ENCODE measurements at places on chromosomes 5 and 9.

GRCh38 chr5:59800347-59800893 is 93.1 kb downstream of the PDE4D start:
- DNase-seq = no peak

GRCh38 chr5:133931546-133931945 is 36.9 kb downstream of the C5orf15 start:
- no peak for DNase-seq

DNA sequence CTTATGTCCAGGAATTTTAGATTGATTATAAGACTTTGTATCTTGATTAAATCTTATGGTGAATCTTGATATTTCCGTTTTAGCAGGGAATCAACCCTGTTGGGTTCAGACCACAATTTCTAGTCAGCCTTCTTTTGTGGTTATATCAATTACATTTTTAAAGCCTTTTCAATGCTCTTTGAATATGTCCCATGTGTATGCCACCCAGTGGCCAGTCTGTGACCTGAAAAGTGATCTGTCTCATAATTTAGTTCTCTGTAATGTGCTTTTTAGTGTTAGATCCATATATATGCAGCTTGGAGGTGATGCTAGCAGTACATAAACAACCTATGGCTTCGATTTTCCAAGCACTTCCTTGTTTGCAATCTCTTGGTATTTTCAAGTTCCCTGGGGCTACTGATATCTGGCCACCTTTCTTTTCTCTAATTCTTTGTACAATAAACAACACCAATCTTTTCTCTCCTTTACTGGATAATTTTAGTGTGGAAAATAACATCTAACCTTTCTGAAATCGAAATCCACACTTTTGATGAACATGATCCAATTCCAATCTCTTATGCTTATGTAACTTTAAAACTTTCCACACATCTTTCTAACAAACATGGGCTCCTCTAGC is 28.8 kb downstream of the PDE8B start:
- DNase-seq = no peak

DNA sequence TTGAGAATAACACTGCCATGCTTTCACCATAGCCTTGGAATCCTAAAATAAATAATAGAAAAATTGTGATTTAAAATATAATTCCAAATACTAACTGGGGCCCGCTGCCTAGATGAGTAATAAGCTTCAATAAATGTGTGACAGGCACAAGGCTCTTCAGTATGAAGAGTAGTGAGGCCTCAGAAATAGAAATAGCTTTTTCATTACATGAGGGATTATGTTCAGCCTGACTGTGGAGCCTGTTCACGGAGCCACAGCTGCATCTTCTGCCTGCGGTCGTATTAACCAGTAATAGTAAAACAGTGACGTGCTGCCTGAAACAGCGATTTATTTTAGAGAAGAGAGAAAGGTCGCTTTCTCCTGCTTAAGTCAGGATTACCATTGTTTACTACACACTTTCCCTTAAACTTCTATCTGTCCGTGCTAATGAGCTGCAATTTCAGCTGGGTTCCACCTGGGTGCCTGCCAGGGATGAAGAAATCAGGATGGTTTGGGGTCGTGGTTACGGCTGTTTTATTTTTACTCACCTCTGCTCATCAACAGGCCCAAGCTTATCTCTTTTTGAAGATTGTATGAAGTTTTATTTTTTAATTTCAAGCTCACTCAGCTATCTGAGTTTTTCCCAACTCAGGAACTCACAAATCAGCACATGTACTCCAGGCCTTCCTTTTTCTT is 284.9 kb upstream of the WWC1 start:
- DNase-seq = no peak

- no peak for DNase-seq
Measured at GRCh38 chr5:91521785-91522184, 138.7 kb upstream of the ARRDC3 start.

- DNase-seq = no peak
Measured at GRCh38 chr9:68777070-68777763, 72.2 kb downstream of the PIP5K1B start.

DNA sequence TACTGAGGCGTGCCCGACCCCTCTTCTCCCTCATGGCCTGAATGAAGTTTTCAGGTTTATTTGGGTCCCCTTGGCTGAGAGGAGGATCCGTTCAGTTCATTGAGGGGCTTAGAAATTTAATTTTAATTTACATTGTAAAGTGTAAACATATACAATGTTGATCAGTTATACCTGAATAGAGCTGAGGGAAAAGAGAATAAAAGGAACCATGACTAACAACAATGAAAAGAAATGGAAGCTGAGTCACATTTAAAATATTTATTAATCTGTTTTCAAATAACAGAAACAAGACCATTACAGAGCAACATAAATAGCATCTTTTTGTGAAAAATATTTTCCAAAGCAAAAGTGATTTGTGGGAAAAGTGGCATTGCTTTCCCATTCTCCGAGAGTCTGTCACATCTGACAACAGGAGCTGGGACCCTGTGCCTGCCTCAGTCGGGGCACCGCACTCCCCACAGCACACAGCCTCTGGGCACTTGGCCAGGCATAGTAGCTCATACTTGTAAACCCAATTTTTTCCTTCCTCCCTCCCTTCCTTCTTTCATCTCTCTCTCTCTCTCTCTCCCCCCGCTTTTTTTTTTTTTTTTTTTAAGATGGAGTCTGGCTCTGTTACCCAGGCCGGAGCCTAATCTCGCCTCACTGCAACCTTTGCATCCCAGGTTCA is 28.7 kb downstream of the PROP1 start:
- DNase-seq = no peak

- no peak for DNase-seq
Measured at GRCh38 chr5:92553326-92553725, 1027.7 kb downstream of the NR2F1-AS1 start.

GRCh38 chr9:27382308-27382707 is 85.4 kb upstream of the EQTN start:
- DNase-seq = no peak

DNA sequence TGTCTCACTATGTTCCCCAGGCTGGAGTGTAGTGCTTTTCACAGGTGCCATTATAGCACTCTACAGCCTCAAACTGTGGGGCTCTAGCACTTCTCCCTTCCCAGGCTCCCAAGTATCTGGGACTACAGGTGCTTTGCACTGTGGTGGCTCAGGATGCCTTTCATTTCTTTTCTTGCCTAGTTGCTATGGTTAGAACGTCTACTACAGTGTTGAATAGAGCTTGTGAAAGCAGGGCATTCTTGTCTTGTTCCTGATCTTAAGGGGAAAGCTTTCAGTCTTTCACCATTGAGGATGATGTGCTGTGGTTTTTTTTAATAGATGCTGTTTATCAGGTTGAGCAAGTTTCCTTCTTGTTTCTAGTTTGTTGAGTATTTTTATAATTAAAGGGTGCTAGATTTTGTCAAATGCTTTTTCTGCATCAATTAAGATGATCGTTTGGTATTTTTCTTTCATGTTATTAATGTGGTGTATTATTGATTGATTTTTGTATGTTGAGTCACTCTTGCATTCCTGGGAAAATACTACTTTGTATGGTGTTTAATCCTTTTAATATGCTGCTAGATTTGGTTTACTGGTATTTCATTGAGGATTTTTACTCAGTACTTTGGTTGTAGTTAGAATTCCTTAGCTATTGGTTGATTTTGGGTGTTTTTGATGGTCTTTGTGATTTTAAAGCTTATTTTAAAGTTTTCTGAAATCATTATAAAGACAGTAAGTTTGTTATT is 35.6 kb downstream of the GPBP1 start:
- DNase-seq = no peak

DNA sequence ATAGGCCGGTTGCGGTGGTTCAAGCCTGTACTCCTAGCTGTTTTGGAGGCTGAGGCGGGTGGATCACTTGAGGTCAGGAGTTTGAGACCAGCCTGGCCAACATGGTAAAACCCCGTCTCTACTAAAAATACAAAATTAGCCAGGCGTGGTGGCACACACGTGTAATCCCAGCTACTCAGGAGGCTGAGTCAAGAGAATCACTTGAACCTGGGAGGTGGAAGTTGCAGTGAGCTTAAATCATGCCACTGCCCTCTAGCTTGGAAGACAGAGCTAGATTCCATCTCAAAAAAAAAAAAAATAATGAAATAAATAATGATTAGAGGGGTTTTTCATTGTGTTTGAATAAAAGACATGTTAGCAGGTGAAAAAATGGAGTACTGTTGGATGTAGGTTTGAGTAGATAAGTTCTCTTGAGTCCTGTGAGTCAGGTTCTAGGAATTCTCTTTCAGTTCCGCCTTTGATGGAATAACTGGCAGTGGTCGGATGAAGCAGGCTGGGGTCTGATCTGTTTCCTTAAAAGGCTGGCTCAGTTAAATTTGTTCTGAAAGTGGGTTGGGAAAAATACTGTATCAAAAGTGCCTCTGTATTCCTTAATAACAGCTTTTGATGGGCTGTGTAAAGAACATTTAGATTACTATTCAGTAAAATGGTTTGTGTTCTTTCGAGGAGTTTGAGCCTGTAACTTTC is 73.2 kb downstream of the AOPEP start:
- no peak for DNase-seq

DNA sequence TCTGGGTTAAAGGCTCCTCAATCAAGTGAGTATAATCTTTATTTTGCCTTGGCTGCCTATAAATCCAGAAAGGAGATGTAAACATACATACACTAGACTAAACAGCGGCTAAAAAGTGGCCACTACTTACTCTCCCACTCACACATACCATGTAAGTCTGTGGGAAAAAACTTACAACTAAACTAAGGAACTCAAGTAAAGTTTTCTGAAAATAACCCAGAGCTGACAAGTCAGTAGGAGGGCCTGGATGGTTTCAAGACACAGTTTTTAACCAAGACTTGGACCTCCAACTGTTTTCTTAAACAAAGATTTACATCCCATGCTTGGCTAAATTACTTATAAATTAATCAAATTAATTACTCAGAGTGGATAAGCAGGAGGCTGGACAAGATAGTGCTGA is 64.5 kb downstream of the CEP120 start:
- DNase-seq = no peak

DNA sequence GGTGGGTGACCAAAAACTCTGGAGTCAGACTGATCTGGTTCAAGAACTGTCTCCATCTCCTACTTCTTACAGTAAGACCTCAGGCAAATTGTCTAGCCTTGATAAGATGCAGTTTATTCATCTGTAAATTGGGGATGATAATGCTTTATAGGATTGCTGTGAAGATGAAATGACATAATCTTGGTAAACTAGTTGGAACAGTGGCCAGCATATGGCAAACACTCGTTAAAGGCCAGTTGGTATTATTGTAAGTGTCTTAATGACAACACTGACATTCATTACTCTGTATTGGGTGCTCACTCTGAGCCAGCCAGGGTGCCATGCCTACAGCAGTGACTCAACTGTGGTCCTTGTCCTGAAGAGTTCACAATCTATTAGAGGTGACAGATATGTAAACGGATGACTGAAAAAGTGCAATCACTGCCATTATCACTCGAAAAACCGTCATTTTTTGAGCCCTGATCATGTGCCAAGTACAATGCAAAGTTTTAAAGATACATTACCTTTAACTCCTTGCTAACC is 84.9 kb upstream of the HSPA9 start:
- no peak for DNase-seq
